ENCODE measurements at places on chromosomes 6 and 20.

GRCh38 chr6:125797120-125797885, 6.5 kb downstream of the NCOA7 start:
- DNase-seq: no peak

- no peak for DNase-seq
These were observed 37.0 kb upstream of the GCLC start for GRCh38 chr6:53581856-53582255.

GRCh38 chr20:20022498-20022897, 5.3 kb downstream of the NAA20 start:
- DNase-seq: no peak

DNA sequence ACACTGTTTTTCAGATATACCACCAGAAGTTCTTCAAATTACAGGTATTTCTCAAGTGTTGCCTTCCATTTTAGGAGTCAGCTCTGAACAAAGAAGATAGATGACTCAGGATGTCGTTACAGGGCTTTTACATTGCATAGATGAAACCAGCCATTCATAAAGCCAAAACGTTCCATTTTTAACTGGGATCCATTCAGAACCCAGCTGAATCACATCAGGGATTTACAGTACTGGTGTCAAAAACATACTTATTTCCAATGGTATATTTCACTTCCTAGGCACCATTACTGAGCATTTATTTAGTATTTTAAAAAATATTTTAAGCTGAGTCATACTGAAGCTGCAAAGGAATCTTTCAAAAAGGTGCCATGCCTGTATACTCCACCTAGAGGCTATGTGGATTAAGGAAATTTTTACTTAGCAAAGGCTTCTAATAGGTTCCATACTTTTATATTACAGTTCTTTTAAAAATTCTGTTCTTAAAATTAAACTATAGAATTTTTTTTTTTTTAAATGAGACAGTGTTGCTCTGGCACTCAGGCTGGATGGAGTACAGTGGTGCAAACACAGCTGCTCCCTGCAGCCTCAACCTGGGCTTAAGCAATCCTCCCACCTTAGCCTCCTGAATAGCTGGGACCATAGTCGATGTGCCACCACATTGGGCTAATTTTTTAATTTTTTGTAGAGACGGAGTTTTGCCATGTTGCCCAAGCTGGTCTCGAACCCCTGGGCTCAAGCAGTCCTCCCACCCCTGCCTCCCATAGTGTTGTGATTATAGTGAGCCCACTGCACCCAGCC, 2.6 kb downstream of the ASF1A start:
- no peak for DNase-seq

DNA sequence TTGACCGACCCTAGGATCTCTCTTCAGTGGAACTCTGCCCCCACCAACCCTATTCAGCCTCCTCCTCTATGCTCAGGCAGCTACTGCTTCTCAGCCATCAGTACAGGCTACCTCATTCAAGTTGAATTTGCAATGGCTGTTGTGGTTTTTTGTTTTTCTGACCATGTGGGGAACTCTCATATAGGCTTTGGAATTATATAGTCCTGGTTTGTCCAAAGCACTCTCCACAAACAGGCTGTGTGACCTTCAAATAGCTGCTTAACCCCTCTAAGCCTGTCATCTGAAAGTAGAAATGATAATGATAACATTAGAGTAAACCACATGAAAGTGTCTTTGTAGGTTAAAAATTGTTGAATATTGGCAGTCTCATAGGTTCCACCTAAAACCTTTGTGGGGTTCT, 80.3 kb downstream of the UNC5CL start:
- no peak for DNase-seq

- no peak for DNase-seq
These were observed 45.6 kb downstream of the TAF8 start for GRCh38 chr6:42095776-42096541.

- DNase-seq: peak; percentile 22
These were observed 66.5 kb downstream of the PSMG4 start for GRCh38 chr6:3325210-3325609.

GRCh38 chr20:45097485-45098102, 3.3 kb downstream of the KCNS1 start:
- DNase-seq: no peak

DNA sequence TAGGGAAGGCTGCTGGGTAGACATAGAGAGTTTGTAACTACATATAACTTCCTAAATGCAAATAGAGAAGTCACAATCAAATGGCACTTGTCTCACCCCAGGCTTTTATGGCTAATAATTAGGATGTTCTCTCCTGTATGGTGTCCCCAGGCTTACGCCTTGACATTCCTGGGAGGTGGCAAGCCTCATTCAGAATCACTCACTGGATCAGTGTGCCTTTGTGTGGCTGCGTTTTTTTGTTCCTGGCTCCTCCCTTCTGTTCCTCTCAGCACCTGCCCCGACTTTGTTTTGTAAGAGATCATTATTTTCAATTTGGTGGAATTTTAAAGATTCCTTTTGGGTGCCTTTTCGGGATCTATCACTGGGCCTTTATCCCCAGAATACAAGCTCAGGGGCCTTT, 5.7 kb downstream of the LAMP5 start:
- DNase-seq: no peak

DNA sequence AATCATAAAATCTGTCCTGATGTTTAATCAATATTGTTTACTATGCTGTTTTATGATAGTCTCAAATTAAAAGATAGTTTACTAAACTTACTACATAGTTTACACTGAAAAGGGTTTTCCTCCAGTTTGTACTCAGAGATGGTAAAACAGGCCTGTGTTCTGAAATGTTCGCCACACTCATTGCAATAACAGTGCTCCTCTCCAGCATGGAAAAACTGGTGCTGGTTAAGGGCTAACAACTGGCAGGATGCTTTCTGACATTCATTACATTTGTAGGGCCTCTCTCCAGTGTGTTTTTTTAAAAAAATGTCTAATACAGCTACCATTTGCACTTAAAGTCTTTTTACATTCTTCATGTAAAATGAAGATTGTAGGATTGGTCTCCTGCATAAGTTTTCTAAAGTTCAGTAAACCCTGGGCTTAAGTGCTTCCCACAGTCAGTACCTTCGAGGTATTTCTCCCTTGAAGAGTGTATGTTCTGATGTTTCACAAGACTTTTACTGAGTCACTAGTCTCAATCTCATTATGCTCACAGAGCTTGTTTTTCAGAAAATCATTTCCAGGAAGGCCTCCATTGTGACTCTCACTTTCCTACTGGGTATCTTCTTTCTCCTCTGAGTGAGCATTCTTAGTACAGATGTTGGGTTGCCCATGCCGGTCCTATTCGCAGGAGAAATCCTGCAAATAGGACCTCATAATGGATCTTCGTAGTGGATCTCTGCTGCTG, 8.7 kb upstream of the ZSCAN12 start:
- DNase-seq: no peak

GRCh38 chr20:45374966-45375365, 3.2 kb downstream of the TP53TG5 start:
- no peak for DNase-seq

- no peak for DNase-seq
These were observed 12.1 kb upstream of the HINT3 start for GRCh38 chr6:125944434-125944816.

DNA sequence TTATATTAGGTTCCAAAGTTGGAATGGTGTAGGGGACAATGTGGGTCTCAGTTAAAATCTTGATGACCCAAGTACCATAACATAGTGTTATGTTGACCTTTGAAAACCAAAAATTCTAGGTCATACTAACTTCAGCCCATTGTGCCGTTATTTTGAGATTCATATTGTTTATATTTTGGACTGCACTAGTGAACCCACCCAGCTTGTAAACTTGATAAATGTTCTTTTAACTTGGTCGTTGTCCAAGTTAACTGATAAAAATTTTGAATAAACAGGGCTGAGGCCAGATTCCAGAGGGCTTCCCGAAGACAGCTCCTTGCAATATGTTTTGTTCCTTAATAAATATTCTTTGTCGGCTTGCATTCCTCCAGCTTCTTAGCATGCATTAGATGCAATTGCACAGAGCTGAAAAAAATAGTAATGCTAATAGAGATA, 90.3 kb downstream of the BCAS1 start:
- DNase-seq: no peak

DNA sequence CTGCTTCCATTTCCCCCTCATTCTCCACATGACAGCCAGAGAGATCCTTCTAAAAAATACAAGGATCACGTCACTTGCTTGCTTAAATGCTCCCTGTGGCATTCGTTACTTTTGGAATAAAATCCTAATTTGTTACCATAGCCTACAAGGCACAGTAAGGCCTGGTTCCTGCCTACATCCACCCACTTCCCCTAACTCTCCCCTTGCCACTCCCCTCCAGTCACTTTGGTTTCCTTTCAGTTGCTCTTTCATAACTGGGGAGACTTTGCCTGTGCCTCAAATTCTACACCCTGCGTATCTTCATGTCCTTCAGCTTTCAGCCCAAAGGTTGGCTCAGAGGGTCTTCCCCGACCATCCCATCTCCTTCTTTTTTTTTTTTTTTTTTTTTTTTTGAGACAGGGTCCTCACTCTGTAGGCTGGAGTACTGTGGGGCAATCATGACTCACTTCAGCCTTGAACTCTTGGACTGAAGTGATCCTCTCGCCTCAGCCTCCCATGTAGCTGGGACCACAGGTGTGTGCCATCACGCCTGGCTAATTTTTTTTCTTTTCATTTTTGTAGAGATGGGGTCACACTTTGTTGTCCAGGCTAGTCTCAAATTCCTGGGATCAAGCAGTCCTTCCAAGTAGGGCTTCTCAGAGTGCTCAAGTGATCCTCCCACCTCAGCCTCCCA, 12.5 kb downstream of the ID1 start:
- no peak for DNase-seq

GRCh38 chr20:18750735-18751134, 62.8 kb upstream of the SCP2D1 start:
- DNase-seq: no peak

DNA sequence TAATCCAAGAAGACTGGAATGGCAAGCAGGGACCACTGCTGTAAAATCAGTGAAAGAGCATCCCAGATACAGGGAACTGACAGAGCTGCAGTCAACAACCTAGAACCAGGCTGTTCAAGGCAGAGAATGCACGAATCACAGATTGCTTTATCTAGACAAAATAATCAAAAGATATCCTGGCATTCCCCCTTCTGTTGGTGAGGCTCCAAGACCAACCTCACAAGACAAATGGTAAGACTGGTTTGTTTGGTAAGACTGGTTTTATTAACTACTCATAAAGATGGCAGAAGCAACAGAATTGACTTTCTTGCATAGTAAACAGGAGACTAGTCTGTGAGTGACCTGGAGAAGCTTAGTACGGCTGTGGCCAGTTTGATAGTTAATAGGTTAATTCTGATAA, 88.8 kb upstream of the AHI1 start:
- DNase-seq: no peak

GRCh38 chr6:38554700-38555413, 84.9 kb downstream of the BTBD9 start:
- no peak for DNase-seq

DNA sequence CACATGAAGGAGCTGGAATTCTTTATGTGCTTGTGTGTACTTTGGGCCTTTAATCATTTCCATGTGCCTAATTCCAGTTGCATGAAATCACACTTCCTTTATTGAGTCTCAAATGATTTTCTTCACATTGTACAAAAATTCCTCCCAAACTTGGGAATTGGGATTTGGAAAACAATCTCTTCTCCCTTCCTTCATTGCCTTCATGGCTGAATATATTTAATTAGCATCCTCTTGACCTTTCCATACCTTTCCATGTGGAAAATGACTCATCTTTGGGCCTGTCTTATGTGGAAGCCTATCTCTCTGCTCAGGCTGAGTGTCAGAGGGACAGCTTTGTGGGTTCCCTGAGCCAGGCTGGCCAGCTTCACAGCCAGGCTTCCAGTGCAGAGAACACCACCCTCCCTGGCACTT, 33.0 kb upstream of the CDH4 start:
- DNase-seq: no peak

Measured in mesenteric fat pad (tissue), 1 donor.